Fibroblast of mammary gland (primary cell): ENCODE measurements at places on chromosomes 2 and 18.

DNA sequence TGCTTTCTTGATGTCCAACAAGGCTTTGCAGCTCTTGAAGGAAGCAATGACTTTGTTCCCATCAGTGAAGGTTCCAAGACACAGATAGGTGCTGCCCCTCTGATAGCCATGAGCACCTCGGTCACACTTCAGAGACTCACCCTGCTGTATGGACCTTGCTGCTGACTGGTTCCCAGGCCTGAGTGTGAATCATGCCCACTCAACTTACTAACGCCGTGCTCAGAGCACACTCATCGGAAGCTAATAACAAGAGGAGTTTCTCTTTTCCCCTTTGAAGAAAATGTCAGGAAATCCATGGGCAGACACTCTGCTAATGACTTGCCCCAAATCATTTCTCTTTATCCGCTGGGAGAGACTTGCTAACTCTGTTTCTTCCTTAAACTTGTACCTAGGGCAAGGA, 83.8 kb upstream of the ARL4C start:
- no peak for DNase-seq

DNA sequence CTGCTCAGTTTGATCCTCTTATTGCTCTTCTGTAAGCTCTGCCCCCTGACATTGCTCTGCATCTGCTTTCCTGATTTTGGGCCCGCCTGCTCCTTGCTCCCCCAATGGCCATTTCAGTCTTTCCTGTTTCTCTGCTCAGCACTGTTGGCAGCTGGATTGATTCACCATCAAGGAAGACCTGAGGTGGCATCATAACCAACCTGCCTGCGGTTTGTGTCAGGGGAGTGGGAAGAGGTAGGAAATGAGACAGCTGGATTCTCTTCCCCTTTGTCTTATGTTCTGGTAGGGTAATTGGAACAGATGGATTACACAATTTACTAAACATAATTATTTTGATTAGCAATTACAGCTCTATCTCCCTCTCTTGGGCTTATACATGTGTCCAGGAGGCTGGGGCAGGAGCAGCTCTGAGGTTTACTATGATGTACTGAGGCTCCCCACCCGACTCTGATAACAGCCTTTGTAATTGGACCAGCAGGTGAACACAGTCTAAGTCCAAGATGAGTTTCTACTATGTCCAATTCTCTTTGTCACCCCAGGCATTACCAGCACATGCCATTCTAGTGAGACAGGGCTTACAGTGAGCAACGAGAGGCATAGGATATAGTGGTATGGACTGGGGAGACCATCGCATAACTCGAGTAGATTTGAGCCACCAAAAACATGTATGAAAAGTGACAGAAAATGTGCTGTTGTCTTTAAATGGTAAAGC, 151.8 kb upstream of the MMADHC start:
- peak; percentile 33 for DNase-seq

DNA sequence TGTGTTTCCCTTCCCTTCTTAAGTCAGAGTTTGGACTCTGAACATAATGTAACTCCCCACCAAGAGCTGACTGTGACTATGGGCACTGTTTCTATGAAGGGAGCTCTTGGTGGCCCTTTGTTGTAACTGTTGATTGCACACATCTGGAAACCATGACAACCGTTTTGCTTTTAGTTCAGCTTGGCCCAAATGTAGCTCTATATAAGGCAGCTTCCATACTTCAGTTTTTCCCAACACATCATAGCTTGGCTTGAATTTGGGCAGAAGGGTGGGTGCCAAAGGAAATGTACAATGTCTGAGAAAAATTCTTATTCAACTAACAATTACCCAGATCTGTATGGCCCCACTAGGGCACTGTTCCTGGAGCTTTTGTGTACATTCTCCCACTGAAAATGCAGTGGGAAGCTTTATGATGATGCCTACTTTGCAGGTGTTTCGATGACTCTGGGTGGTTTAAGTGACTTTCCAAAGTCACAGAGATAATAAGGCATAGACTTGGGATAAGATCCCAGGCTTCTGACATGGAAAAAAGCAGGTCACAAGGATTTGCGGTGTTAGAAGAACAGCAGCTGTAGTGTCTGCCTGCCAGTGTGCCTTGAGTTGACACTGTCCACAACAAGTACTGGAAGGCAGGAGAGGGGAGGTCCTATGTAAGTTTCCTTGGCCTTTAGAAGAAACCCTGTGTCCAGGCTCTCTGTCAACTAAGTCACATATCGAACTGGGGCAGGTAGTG, 2.4 kb upstream of the CETN1 start:
- no peak for DNase-seq

DNA sequence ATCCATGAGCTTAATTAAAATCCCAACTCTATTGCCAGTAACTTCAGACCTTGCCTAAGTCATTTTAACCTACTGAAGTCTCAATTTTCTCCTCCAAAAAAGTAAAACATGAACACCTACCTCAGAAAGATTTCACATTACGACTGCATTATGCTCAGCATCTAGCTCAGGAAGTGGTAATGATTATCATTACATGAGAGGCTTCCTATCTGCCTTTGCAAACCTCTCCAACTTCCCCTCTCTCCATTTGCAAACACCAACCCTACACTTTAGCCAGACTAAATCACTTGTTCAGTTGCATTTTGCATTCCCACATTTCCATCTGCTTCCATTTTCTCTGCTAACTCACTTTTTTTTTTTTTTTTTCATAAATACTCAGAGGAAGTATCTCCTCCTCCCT, 6.8 kb downstream of the SLC38A11 start:
- DNase-seq = no peak

GRCh38 chr2:20738772-20739171, 71.8 kb downstream of the GDF7 start:
- DNase-seq = no peak

DNA sequence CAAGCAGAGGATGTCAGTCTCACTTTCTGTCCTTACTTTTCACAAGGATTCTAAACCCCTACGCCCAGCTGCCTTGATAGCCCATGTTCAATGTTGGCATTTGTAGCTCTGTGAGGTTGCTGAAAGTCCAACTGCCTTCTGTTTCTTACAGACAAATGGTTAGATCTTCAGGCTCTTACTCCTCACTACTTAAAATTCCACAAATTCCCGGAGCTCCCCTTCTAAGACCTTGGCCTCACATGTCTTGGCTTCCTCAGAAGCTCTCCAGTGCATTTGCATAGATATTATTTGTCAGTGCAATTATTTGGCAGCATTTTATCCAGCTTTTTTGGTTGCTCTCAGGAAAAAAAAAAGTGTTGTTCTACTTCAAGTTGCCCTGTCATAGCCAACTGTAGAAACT, 453.7 kb upstream of the CELF4 start:
- DNase-seq = no peak

- no peak for DNase-seq
Observed at GRCh38 chr2:161028581-161028980, 131.6 kb upstream of the TANK start.

GRCh38 chr2:72638600-72639211, 187.1 kb downstream of the EXOC6B start:
- DNase-seq = no peak

- no peak for DNase-seq
Observed at GRCh38 chr2:233179848-233180366, 71.6 kb upstream of the ATG16L1 start.

DNA sequence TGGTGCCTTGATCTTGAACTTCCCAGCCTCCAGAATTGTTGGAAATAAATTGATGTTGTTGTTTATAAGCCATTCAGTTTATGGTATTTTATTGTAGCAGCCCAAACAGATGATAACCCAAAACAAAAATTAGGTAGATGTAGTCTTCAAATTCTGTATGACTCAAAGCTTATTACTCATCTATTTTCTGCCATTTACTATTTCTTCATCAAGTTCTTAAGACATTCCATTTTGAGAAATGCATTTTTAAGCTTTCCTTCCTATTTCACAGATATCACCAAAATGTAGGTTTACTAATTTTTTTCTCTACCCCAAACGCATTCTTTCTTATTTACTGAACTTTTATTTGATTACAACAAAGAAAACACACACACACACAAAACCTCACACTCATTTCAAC, 148.2 kb downstream of the RND3 start:
- DNase-seq = peak; percentile 45

- DNase-seq = no peak
Observed at GRCh38 chr18:12421732-12422131, 14.0 kb downstream of the PRELID3A start.

GRCh38 chr2:238891457-238892203, 43.7 kb downstream of the TWIST2 start:
- DNase-seq = no peak

GRCh38 chr2:39395313-39395712, 41.8 kb downstream of the MAP4K3 start:
- no peak for DNase-seq

GRCh38 chr2:71379086-71379485, 47.5 kb downstream of the ZNF638 start:
- peak; percentile 74 for DNase-seq

GRCh38 chr18:7196421-7196820, 34.5 kb upstream of the LRRC30 start:
- DNase-seq = no peak

GRCh38 chr2:235497096-235497495, 3.3 kb downstream of the AGAP1 start:
- no peak for DNase-seq

- DNase-seq = no peak
Observed at GRCh38 chr2:96881349-96882195, 11.7 kb upstream of the SEMA4C start.

DNA sequence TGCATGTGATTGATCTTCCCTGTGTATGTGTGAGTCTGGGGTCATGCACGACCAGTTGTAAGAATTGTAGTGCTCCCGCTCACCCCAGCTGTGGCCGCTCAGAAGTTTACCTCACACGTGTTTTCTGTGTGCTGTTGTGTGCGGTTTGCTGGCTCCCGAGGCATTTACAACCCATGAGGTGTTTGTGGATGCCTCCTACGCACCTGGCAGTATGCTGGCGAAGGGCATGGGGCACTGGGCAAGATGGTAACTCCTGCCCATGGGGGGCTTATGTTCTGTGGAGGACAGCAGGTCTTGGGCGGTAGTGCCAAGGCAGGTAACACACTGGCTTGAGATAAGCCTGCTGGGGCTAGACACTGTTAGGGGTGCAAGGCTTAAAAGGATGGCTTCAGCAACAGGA, 102.6 kb upstream of the HS6ST1 start:
- no peak for DNase-seq

DNA sequence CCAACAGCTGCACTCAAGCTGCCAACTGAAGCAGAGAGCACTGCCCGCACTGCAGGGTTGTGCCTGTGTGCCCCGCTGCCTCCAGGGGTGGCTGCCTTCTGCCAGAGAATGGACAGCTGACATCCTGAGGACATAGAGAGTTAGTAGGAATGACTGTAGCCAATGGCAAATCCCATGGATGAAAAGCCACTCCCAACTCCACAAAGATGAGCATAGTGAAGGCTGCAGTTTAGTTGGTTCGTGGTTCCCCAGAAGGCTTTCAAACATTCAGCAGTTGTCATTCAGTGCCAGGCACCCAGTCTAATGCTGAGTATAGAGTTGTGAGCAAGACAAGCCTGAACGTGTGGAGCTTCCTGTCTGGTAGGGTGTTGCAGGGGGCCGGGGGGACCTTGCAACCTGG, 30.3 kb downstream of the GYPC start:
- no peak for DNase-seq

GRCh38 chr18:56207989-56208388, 430.4 kb downstream of the TXNL1 start:
- DNase-seq = no peak

DNA sequence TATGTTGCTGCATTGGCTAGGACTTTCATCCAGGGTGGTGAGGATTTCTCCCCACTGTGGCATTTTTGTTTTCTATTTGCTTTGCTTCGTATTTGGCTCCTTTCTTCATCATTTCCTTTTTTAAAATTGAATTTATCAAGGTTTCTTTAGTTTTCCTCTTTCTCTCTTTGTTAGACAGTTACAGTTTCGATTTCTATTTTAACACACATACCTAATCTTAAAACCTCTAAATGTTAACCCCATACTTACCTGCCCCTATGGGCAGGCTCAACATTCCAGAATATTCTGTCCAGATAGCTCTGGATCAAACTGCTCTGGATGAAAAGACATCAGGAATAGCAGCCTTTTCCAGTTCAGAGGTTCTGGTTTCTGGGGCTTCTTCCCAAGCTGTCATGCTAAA, 49.2 kb downstream of the DIPK1C start:
- no peak for DNase-seq

DNA sequence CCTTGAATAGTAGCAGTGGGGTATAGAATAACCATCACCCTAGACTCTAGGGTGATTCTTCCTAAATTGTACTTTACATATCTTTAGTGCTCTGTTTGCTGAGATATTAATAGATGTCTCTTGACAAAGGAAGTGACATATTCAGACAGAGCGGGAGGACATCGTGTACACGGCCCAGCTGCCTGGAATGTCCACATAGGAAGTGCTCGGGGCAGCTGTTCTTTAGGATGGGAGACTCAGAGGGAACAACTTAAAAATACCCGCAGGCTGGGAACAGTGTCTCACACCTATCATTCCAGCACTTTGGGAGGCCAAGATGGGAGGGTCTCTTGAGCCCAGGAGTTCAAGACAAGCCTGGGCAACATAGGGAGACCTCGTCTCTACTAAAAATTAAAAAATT, 206.1 kb downstream of the FAM210A start:
- DNase-seq = no peak

GRCh38 chr2:157106950-157107349, 150.6 kb upstream of the GALNT5 start:
- no peak for DNase-seq

- DNase-seq = no peak
Observed at GRCh38 chr2:221109552-221109951, 462.6 kb downstream of the EPHA4 start.

DNA sequence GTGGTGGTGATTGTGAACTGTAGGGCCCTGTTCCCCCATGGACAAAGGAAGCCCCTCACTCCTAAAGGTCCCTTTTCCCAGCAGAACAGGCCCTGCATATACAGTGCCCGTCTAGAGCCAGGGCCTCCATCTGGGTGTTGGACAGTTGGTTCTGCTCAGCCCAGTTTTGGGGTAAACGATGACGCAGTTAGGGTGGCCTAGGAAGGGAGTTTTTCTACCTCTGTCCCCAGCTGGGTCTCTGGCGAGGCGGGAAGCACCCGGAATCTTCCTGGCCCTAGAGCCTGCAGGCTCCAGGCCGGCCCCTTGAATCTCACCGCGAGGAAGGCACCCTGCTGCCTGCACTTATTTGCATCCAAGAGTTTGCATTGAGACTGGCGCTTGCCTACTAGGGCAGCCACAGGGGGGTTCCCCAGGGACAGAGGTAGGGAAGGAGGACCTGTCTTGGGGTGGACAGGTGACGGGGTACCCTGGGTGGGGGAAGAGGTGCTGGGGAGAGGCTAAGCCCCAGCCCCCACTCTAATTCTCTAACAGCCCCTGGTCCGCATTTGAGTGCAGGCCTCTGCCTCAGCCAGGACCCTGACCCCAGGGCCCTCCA, 529 bp upstream of the MTA3 start:
- DNase-seq = no peak

DNA sequence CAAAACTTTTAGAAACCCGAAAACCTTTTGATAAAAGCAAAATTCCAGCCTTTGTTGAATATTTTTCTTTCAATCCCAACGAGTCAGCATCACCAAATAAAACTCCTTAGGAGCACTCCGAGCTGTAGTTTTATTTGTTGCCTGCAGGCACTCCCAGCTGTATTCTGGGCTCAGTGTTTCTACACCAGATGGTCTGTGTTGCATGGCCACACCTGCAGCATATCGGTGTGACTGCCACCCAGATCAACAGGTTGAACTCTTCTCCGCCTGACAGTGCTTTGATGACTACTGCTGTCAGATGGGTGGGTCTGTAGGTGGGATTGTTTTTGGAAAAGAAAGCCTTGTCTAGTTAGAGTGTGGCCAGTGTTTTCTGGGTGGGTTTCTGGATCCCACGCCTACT, 32.7 kb downstream of the APCDD1 start:
- no peak for DNase-seq

GRCh38 chr2:8566774-8567468, 114.9 kb upstream of the ID2 start:
- no peak for DNase-seq
